Thymus (tissue), 14 donors: ENCODE measurements at places on chromosomes 11 and 22.

- no peak for DNase-seq
These were observed 625.9 kb downstream of the TBC1D22A start for GRCh38 chr22:47388331-47388730.

- DNase-seq: no peak
These were observed 50.9 kb downstream of the CWC15 start for GRCh38 chr11:94922321-94923003.

DNA sequence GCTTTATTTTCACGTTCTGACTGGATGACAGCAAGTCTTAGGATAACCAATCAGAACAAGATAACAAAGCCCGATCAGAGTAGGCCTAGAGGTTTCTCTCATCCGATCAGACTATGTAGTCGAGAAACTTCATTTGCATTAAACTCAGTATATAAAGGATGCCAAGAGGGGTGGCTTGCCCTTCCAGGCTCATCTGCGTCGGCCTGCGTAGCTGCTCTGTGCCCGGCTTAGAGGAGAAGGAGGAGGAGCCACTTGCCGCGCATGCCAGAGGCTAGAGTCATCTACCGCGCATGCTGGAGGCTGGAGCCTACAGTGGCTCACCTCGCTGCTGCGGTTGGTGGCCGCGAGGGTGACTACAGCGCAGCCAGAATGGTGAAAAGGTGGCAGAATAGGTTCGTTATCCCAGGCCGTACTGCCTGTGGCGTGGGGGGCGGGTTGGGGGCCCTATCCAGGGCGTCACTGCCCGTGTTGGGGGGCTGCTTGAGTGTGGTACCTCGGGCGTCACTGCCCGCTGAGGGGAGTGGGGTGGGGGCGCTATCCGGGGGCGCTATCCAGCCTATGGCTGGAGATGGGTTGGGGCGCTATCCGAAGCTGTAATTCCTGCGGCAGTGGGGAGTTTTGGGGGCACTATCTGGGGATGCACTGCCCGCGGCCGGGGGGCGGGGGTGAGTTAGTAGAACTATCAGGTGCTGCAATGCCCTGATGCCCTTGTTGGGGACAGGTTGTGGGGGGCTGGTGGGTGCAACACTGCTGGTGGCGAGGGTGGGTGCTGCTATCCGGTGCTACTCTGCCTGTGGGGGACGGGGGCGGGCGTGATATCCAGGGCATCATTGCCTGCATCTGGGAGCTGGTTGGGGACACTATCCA lies at the start of gene RFPL2:
TSS of gene RFPL2 (minus strand) at position 218 of the 867 bp plus-strand sequence. CDS start 2,622 bp downstream, outside the sequence.
- DNase-seq: no peak

- DNase-seq: no peak
These were observed 18.3 kb upstream of the MICAL2 start for GRCh38 chr11:12091956-12092558.

GRCh38 chr11:111460856-111461255 lies 51.3 kb downstream of the BTG4 start:
- DNase-seq: no peak

DNA sequence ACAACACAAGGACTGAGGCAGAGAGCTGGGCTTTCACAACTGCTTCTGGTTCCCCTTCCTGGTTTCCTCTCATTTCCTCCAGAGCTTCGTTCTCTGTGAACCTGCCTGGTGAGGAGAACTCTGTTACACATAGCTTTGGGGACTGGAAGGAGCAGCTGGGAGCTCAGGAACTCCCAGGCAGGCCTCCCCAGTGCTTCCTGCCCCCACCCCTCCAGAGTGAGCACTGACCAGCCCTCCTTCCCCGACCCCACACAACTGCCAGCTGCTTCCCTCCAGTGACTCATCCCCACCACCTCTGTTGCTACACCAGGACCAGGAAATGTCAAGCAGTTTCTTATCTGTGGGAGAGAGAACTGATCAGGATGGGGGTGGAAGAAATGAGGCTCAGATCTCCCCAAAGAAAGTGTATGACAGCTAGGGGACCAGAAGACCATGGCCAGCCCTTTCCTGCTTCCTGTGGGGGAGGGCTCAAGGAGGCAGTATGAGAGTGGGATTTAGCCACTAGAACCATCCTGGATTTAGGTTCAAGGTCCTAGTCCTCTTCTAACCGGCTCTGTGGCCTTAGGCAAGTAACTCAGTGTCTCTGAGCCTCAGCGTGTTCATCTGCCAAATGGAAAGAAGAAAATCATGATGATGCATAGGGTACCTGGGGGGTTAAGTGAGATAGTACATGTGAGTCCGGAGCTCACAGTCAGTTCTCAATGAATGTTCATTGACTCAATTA lies 4.5 kb upstream of the TP53I11 start:
- DNase-seq: no peak

- DNase-seq: no peak
These were observed 19.9 kb downstream of the TRIM44 start for GRCh38 chr11:35682230-35683173.
